ENCODE measurements at places on chromosomes 1 and 21. TPM values are rescaled to one million over a fixed set of nuclear protein-coding genes. Genes with fewer than 3 reads are reported as not detected.
A peak's percentile ranks its signal among the peaks of the same experiment; 100 is the strongest.

GRCh38 chr1:82646336-82646735, 845.6 kb downstream of the ADGRL2 start:
- H3K27ac ChIP-seq: no peak overlapping the region
- H3K4me3 ChIP-seq: no peak overlapping the region
- peak; percentile 13 for DNase-seq
- H3K4me1 ChIP-seq: peaks cover 6% of the 10 kb centered on the region
- no peaks in the 10 kb centered on the region for H3K36me3 ChIP-seq

DNA sequence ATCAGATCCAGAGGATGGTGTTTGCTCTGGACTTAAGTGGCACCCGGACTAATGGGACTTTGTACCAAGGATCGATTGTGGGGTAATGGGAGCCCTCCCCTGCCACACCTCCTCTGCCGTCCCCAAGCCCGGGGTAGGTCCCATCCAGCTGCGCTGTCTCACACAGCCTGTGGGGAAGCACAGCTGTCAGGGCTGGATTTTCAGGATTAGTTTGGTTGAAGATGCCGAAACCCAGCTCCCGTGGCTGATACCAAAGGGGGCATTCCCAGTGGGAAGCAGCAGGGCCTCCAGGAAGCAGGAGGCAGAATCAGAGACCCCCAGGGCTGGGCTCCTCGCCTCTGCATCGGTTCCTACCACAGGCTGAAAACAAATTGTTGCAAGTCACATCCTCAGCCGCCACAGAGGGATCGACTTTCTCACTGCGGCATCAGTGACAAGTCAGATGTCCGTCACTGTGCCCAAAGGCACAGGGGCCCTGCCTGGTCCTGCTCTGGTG, 59.7 kb downstream of the MATN1 start:
- peaks cover 2% of the 10 kb centered on the region for H3K27me3 ChIP-seq
- no peak overlapping the region for H3K4me3 ChIP-seq
- H3K27ac ChIP-seq: no peak overlapping the region

DNA sequence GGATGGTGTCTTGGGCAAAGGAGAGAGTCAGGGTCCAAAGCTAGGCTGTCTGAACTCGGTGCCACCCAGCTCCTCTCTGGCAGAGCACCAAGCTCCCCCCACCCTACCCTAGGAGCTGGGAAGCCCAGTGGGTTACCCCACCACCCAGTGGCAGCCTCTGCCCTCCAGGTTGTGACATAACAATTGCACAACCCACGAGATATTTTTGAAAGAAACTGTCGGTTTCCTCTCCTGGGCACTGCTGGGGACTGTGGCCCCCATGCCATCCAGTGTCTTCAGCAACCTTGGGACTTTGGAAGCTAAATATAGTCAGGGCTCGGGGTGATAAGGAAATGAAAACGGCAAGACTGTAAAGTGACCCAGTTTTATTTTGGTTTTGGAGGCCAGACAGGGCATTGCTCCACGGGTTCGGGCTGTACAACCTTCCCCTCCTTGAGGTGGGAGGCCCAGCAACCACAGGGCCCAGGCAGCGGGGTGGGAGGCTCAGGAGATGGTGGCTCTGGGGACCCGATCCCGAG, 1.4 kb downstream of the CITED4 start:
- H3K4me3 ChIP-seq: peak overlapping the region; percentile 71
- H3K36me3 ChIP-seq: no peaks in the 10 kb centered on the region
- H3K4me1 ChIP-seq: peaks cover 18% of the 10 kb centered on the region
- H3K27ac ChIP-seq: no peak overlapping the region

DAB1 gene
- total RNA-seq: 12.3 TPM

MLLT11 gene
- 12.7 TPM for total RNA-seq

Measured in WTC11 (cell line).